ENCODE measurements at places on chromosomes 6 and 20.
A peak's percentile ranks its signal among the peaks of the same experiment; 100 is the strongest.

- H3K4me1 ChIP-seq: peaks cover 24% of the 10 kb centered on the region
- H3K27ac ChIP-seq: peak overlapping the region; percentile 97
- H3K36me3 ChIP-seq: no peaks in the 10 kb centered on the region
- DNase-seq: no peak
Measured at GRCh38 chr6:18264923-18265377, 620 bp upstream of the DEK start.

- peaks cover 8% of the 10 kb centered on the region for H3K4me1 ChIP-seq
- peak overlapping the region; percentile 59 for H3K4me3 ChIP-seq
- H3K27me3 ChIP-seq: no peaks in the 10 kb centered on the region
Measured at GRCh38 chr20:4449957-4450715, 271.6 kb upstream of the PRND start.

DNA sequence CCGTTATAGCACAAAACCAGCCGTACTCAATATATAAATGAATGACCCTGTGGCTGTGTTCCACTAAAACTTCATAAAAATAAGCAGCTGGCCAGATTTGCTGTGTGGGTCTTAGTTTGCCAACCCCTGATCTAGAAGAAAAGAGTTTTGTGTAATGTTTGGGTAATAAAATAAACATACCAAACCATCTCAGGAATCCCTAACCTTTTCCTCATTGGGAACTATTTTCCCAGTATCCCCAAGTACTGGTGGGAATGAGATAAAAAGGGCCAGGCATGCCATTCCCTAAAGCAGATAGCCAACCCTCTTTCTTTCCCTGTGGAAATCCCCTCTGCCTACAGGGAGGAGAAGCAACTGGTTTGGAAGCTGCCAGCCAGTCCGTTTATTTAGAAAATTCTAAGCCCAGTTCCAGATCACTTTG lies 169.1 kb upstream of the AKAP12 start:
- DNase-seq: no peak
- H3K27me3 ChIP-seq: no peaks in the 10 kb centered on the region
- peak overlapping the region; percentile 65 for H3K27ac ChIP-seq

GRCh38 chr6:39791850-39792539 lies at the start of gene DAAM2:
Gene DAAM2 (plus strand): TSS chr6:39792376. CDS start chr6:39856303, 63,927 bp downstream.
- DNase-seq: no peak
- no peaks in the 10 kb centered on the region for H3K27me3 ChIP-seq
- peaks cover 14% of the 10 kb centered on the region for H3K4me1 ChIP-seq

DNA sequence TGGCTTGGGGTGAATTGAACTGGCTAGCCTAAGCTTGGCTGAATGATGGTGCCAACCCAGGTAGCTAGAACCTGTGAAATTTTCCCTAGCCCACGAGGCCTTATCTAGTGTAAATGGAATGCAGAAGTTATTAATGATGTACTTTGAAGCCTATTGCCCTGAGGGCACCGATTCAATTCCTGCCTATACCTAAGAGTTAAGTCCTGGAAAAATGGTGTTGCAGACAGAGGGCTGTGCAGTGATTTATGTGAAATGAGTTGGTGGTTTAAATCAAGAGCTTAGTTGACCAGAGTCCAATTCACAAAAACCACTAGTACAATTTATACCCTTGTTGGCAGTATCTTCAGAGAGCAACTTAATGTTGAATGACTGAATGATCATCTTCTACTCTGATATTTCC lies 373.8 kb upstream of the JAG1 start:
- DNase-seq: no peak
- no peaks in the 10 kb centered on the region for H3K36me3 ChIP-seq
- H3K4me1 ChIP-seq: peaks cover 7% of the 10 kb centered on the region
- no peak overlapping the region for H3K27ac ChIP-seq
- H3K4me3 ChIP-seq: no peak overlapping the region
- H3K27me3 ChIP-seq: no peaks in the 10 kb centered on the region

GRCh38 chr20:4787069-4787468 lies 65.4 kb downstream of the PRND start:
- no peak for DNase-seq
- no peaks in the 10 kb centered on the region for H3K4me1 ChIP-seq
- H3K36me3 ChIP-seq: peaks cover 12% of the 10 kb centered on the region
- no peak overlapping the region for H3K4me3 ChIP-seq
- H3K27ac ChIP-seq: no peak overlapping the region
- no peaks in the 10 kb centered on the region for H3K27me3 ChIP-seq

- H3K36me3 ChIP-seq: peaks cover 13% of the 10 kb centered on the region
- H3K4me3 ChIP-seq: no peak overlapping the region
- no peaks in the 10 kb centered on the region for H3K27me3 ChIP-seq
- H3K27ac ChIP-seq: no peak overlapping the region
- no peak for DNase-seq
Measured at GRCh38 chr20:33606118-33606771, 55.9 kb upstream of the C20orf144 start.

- no peak overlapping the region for H3K4me3 ChIP-seq
- no peaks in the 10 kb centered on the region for H3K4me1 ChIP-seq
- H3K27ac ChIP-seq: no peak overlapping the region
- no peak for DNase-seq
Measured at GRCh38 chr20:60250251-60250650, 292.0 kb downstream of the CDH26 start.

- no peak overlapping the region for H3K4me3 ChIP-seq
- H3K27me3 ChIP-seq: no peaks in the 10 kb centered on the region
- peaks cover 4% of the 10 kb centered on the region for H3K4me1 ChIP-seq
- DNase-seq: no peak
- H3K27ac ChIP-seq: peak overlapping the region; percentile 21
- peaks cover 11% of the 10 kb centered on the region for H3K36me3 ChIP-seq
Measured at GRCh38 chr6:111013144-111013915, 31.5 kb downstream of the RPF2 start.

DNA sequence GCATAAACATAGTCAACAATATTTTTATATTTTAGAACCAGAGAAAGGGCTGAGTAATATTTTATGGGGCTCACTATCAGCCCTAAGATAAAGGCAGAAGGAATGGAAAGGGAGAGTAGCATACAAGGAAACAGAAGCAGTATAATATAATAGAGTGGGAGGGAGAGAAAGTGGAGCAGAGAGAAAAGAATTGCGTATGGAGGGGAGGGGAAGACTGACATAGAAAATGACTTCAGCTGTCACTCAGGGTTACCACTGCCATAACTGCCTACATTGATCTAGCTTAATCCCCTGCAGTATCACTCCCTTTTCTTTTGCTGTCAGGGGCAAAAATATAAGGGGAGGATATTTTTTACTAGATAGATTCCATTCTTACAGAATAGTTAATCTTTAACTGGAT lies 1133.5 kb upstream of the MAP3K7 start:
- H3K4me3 ChIP-seq: no peak overlapping the region
- H3K27me3 ChIP-seq: no peaks in the 10 kb centered on the region
- no peak overlapping the region for H3K27ac ChIP-seq
- no peak for DNase-seq
- no peaks in the 10 kb centered on the region for H3K36me3 ChIP-seq
- H3K4me1 ChIP-seq: no peaks in the 10 kb centered on the region

GRCh38 chr6:141833001-141833655 lies 299.6 kb upstream of the GJE1 start:
- H3K4me3 ChIP-seq: no peak overlapping the region
- H3K36me3 ChIP-seq: no peaks in the 10 kb centered on the region
- no peak overlapping the region for H3K27ac ChIP-seq
- no peak for DNase-seq
- no peaks in the 10 kb centered on the region for H3K27me3 ChIP-seq

GRCh38 chr20:61814726-61815125 lies 251.0 kb downstream of the TAF4 start:
- no peaks in the 10 kb centered on the region for H3K36me3 ChIP-seq
- DNase-seq: no peak
- no peaks in the 10 kb centered on the region for H3K27me3 ChIP-seq
- H3K27ac ChIP-seq: no peak overlapping the region
- no peak overlapping the region for H3K4me3 ChIP-seq

GRCh38 chr20:45933266-45934045 lies 1.0 kb upstream of the PCIF1 start:
- peak overlapping the region; percentile 99 for H3K27ac ChIP-seq
- H3K4me3 ChIP-seq: peak overlapping the region; percentile 97
- no peaks in the 10 kb centered on the region for H3K27me3 ChIP-seq
- no peak for DNase-seq

- H3K4me3 ChIP-seq: no peak overlapping the region
- no peak for DNase-seq
- no peaks in the 10 kb centered on the region for H3K27me3 ChIP-seq
- H3K36me3 ChIP-seq: no peaks in the 10 kb centered on the region
- H3K27ac ChIP-seq: no peak overlapping the region
- no peaks in the 10 kb centered on the region for H3K4me1 ChIP-seq
Measured at GRCh38 chr6:20680697-20681165, 146.5 kb downstream of the CDKAL1 start.

DNA sequence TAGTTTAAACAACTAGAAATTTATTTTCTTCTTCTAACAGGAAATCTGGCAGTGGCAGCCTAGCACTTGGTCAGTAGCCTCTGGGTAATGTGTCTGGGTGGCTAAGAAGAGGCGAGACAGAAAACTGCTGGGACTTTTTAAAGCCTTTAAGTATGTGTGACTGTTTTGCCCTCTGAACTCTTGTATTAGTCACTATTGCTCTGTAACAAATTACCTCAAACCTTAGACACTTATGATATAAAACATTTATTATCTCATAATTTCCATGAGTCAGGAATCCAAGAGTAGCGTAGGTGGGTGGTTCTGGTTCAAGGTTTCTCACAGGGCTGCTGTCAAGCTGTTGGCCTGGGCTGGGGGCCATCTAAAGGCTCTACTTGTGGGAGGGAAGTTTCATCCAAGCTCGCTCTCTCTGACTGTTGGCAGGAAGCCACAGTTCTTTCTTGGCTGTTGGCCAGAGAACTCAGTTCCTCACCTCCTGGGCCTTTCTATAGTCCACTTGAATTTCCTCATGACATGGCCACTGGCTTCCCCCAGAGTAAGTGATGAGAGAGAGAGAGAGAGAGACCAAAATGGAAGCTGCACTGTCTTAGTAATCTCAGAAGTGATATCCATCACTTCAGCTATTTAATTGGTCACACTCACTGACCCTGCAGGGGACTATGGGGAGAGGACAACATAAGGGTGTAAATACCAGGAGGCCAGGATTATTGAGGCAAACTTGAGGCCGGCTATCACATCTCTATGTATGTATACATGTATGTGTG lies 17.4 kb upstream of the TBC1D22B start:
- peak; percentile 82 for DNase-seq
- no peaks in the 10 kb centered on the region for H3K36me3 ChIP-seq
- H3K27ac ChIP-seq: peak overlapping the region; percentile 89
- no peak overlapping the region for H3K4me3 ChIP-seq
- no peaks in the 10 kb centered on the region for H3K27me3 ChIP-seq

- no peak for DNase-seq
- H3K27ac ChIP-seq: no peak overlapping the region
Measured at GRCh38 chr6:136077834-136078576, 172.1 kb downstream of the MTFR2 start.

DNA sequence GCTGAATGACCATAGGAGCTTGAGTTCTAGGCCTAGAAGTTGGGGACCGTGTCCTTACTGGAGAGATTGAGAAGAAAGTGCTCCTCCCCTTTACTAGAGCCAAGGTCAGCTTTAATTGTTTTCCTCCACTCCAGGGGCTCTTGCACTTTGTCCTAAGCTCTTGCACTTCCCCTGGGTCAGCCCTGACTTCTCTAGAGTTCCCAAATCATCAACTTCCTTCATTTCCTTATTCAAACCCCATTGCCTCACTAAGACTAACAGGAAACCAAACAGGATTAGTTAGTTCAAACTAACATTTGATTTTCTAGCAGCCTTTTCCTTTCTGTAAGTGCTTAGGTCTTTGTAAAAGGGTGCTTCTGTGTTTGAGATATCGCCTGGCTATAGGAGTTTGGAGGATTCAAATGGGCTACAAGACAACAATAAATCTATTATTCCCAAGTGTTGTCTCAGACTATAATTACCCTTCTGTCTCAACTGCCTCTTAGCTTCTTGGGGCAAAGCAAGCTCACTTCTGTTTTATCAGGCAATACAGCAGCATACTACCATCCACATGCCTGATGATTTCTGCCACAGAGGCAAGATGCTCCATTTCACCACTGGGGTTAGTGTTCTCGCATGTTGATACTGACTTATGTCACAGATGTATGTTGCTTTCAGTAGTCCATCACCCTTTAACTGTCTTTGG lies 12.8 kb upstream of the DTNBP1 start:
- H3K36me3 ChIP-seq: no peaks in the 10 kb centered on the region
- no peaks in the 10 kb centered on the region for H3K4me1 ChIP-seq
- no peak overlapping the region for H3K4me3 ChIP-seq
- no peak overlapping the region for H3K27ac ChIP-seq

- H3K27me3 ChIP-seq: no peaks in the 10 kb centered on the region
- H3K36me3 ChIP-seq: no peaks in the 10 kb centered on the region
- H3K4me1 ChIP-seq: no peaks in the 10 kb centered on the region
- no peak for DNase-seq
Measured at GRCh38 chr20:55269913-55270312, 735.4 kb downstream of the CBLN4 start.

DNA sequence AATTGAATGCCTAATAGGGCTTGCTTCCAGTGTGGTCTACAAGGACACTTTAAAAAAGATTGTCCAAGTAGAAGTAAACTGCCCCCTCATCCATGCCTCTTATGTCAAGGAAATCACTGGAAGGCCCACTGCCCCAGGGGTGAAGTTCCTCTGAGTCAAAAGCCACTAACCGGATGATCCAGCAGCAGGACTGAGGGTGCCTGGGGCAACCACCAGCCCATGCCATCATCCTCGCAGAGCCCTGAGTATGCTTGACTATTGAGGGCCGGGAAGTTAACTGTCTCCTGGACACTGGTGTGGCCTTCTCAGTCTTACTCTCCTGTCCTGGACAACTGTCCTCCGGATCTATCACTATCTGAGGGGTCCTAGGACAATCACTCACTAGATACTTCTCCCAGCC lies 411.5 kb downstream of the TENT5A start:
- H3K36me3 ChIP-seq: no peaks in the 10 kb centered on the region
- H3K27me3 ChIP-seq: no peaks in the 10 kb centered on the region
- no peak overlapping the region for H3K27ac ChIP-seq
- DNase-seq: no peak
- H3K4me1 ChIP-seq: no peaks in the 10 kb centered on the region

GRCh38 chr6:45072016-45072415 lies 256.1 kb upstream of the RUNX2 start:
- H3K4me1 ChIP-seq: no peaks in the 10 kb centered on the region
- DNase-seq: no peak
- no peaks in the 10 kb centered on the region for H3K36me3 ChIP-seq
- no peak overlapping the region for H3K27ac ChIP-seq
- H3K4me3 ChIP-seq: no peak overlapping the region
- H3K27me3 ChIP-seq: no peaks in the 10 kb centered on the region

DNA sequence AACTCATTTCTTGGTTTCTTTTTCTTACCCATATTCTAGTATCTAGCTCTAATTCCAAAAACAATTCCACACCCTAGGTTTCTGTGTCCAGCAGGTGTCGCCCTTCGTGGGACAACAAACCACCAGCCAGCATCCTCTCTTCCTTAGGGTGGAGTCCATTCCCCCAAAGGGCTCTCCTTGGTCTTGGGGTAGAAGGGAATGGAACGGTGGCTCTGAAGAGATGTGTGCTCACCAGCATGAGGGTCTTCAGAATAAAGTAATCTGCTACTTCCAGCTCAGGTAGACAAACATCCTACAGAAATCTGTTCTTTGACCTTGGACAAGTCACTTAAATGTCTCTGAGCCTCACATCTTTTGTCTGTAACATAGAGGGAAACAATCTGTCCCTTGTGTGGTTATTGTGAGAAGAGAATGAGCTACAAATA lies 7.2 kb downstream of the HLA-DMB start:
- peak; percentile 51 for DNase-seq
- H3K27ac ChIP-seq: no peak overlapping the region
- H3K27me3 ChIP-seq: no peaks in the 10 kb centered on the region
- no peaks in the 10 kb centered on the region for H3K36me3 ChIP-seq
- H3K4me1 ChIP-seq: no peaks in the 10 kb centered on the region

- H3K27ac ChIP-seq: no peak overlapping the region
- H3K27me3 ChIP-seq: no peaks in the 10 kb centered on the region
- no peak overlapping the region for H3K4me3 ChIP-seq
- no peaks in the 10 kb centered on the region for H3K36me3 ChIP-seq
- no peaks in the 10 kb centered on the region for H3K4me1 ChIP-seq
Measured at GRCh38 chr6:6881438-6882225, 226.1 kb upstream of the RREB1 start.

Measured in thoracic aorta (tissue), 2 donors.